ENCODE measurements at places on chromosomes 12 and 14.

DNA sequence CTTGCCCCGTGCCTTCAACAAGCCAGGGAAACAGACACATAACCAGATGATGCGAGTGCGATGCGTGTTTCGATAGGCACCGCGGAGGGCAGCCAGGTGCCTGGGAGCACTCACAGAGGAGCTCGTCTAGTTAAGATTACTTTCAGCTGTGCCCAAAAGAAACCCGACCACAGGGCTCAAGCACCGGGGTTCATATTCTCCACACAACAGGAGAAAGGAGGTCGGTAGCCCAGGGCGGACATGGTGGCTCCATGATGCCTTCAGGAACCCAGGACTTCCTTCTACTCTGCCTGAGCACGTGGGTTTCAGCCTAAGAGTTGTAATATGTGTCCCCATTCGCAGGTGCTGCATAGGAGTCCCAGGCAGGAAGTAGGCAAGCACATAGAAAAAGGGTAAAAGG lies 53.7 kb upstream of the DDX11 start:
- DNase-seq, result no peak

GRCh38 chr14:35807131-35807961 lies 1.7 kb downstream of the RALGAPA1 start:
- no peak for DNase-seq

DNA sequence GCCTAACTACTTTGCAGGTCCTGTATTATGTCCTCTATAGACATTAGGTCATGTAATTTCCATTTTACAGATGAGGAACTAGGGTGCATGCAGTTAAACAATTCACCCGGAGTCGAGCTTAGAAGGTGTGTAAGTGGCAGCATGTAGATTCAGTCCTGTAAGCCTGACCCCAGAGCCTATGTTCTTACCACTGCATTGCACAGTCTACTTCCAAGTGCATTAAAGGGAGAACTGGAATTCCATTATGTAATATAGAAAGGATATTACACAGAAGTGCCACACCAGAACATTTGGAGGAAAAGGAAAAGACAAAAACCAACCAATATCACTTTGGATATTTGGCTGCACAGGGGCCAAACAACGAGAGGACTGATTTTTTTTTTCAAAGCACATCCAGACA lies 1.2 kb downstream of the GLT8D2 start:
- DNase-seq, result no peak

- no peak for DNase-seq
Measured at GRCh38 chr14:59507752-59508103, 23.4 kb downstream of the JKAMP start.

DNA sequence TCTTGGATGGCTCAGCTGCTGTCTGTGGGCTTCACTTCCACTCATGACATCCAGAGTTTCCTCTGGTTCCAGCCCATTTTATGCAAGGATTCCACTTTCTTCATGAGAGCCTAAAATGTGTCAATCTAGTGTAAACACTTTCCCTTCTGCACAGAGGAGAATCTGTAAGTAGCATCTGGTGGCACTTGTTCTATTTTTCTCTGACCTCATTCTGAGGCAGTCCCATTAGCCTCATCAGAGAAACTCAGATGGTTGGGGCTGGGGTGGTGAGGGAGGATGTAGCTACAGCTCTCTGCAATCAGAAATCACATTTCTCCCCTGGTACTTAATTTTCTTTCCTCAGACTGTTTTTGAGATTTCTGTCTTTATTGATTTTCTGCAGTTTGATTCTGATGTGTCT lies 81.6 kb downstream of the PRMT8 start:
- DNase-seq, result no peak

DNA sequence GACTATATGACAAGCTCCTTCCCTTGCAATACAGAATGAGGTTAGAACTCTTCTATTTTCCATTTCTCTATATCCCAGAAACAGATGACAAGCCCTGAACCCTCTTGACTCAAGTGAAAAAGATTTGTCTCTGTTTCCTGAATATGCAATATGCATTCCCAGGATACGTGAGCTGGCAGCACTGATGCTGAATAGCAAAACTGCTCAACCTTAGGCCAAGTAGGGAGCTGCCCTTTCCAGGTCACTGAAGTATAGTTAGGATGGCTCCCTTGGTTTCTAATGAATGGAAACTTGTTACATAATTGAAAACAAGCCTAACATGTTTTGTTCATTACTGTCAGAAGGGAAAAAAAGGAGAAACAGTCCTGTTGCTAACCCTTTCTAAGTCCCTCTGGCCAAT lies 47.9 kb upstream of the PLEKHG7 start:
- DNase-seq, result no peak

DNA sequence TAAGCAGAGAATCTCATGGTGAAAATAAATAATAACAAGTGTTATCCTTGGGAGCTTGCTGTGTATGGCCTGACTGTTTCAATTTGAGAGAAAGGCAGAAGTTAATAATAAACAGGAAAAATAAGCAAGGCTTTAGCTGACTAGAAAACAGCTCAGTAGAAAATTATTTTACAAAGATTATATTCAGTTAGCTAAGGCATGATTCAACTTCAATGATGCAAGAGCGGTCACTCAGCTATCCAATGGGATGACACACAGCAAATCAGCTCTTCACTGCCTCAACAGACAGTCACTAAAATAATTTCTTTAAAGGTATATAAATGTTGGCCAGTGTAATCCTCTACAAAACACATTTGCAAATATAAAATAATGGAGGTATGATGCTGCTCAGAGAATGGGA lies 18.6 kb downstream of the GSTZ1 start:
- no peak for DNase-seq

- DNase-seq, result no peak
Measured at GRCh38 chr12:49428793-49429192, 61.5 kb downstream of the SPATS2 start.

DNA sequence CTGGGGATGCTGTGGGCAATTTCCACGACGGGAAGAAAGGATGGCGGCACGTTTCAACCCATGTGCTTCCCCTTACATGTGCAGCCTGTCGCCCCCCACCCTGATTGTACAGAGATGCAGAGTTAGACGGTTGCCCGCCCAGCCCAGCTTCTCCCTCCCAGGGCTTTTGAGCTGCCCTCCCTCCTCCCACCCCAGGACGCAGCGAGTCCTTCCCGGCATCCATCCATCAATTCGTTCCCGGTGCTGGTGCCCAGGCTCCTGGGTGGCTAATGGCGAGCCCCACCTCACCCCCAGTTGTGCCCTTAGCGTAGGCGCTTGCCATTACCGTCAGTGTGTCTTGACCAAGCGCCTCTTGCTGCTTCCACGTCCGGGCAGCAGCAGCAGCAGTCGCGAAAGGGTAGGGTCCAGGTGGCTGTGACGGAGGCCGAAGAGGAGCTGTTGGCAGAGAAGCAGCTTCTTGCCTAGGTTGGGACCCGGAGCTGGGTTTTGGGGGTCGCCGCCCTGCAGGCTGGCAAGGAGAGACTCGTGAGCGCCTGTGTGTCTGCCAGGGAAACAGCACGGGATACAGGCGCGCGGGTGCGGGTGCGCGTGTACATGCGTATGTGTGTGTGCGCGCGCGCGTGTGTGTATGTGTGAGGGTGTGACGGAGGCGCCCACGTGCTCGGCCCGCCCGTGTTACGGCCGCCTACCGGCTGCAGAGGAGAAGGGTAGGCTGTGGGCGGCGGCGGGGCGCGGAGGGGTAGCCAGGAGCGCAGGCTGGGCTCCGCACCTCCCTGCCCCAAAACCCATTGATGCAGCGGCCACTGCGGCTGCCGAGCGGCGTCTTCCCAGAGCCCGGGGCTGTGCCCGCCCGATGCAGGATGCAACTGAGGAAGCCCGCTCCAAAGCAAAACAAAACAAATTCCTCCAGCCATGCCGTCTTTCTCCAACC lies at the start of gene SLC6A15:
Gene SLC6A15, minus strand, starts transcription at position 602 of the 931 bp plus-strand sequence. CDS start 20,679 bp downstream, outside the sequence.
- DNase-seq, result no peak

DNA sequence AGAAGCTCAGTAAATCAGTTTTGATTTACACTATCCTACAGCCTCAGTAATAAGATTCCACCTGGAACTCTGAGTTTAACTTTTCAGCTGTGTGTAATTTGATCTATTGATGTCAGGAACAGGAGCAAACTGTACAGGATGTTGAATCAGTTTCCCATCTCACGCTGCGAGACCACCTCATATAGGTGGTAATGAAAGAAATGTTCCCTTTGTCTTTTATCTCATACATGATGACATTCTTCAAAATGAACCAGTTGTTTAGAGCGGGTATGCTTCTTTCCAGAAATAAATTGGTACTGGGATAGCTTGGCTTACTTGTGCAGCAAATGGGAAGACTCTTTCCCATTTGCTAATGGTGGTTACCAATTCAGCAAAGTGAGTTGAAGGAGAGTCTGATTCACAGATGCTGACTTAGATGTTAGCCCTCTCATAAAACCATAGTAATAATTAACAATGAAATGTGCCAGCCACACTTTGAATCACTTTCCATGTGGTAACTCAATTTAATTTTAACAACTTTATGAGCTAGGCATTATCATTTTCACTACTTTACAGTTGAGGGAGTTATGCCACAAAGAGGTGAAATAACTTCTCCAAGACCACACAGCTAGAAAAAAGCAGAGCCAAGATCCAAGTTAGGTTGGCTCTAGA lies 251.5 kb downstream of the PAWR start:
- no peak for DNase-seq

GRCh38 chr12:119705182-119705581 lies 37.2 kb downstream of the PRKAB1 start:
- no peak for DNase-seq

GRCh38 chr12:75953312-75953906 lies 78.2 kb downstream of the PHLDA1 start:
- DNase-seq, result no peak

- DNase-seq, result no peak
Measured at GRCh38 chr12:46179693-46180452, 89.0 kb downstream of the SLC38A1 start.

DNA sequence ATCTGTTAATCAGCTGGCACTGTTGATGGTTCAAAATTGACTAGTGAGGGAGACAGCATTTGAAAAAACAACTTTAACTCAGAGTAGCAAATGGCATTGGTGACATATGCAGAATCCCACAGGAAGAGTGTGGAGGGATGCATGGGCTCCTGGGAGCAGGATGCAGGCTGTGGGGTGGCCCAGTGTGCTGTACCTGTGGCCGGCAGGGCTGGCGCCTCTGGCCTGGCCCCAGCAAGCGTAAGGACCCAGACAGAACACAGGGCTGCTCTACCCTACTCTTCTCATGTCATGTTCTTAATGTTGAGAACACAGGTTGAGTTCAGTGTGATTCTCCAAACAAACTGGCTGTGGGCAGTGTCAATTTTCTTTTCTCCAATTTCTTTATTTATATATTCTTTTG lies 33.4 kb downstream of the DDX51 start:
- no peak for DNase-seq

GRCh38 chr14:24673059-24673458 lies 39.1 kb upstream of the GZMB start:
- DNase-seq, result no peak

DNA sequence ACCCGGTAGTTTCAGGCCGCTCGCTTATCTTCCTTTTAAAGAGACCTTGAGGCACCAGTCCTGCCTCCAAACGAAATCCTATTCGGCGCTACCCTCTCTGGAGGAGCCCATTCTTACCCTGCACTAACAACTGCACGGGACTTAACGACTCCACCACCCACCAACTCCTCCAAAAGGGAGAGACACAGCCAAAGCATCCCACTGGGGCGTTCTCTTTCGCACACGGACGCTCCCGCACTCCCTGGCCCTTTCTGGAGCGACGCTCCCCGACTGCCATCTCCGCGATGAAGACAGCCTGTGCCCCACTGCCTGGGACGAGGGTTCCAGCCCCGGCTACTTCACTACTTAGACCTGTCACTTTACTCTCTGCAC lies 650 bp downstream of the GALC start:
- no peak for DNase-seq

DNA sequence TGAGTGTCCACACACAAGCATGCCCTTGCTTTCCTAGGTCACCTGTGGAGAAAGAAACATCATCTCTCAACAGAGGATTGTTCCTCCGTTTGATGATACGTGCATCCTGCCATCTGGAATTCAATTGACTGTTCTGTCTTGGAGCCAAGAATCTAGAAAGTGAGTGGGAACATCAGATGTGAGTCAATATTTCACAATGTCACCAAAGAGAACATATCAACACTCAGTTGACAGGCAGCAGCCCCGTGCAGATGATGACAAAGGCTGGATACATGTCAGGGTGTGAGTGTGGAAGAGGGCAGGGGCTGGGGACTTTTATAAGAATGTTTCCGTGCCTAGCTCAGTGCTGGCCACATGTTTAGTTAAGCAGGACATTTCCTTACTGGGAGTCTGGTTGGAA lies 76.1 kb downstream of the TBC1D30 start:
- DNase-seq, result no peak

DNA sequence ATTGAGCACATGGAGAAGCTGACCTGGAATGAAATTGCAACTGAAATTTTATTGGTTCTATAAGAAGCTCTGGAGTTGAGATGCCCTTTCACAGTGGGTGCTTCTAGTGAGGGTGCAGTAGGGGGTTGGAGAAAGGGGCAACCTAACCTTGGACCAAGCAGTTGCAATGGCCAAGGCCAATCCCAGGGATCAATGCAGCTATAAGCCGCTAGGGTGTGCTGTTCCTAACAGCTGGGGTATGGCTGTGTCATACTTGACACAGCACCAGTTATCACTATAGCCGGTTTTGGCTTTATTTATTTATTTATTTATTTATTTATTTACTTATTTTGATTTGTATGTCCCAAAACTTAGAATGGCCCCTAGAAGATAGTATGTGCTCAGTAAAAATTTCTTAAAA lies 505.9 kb downstream of the FLRT2 start:
- no peak for DNase-seq

- no peak for DNase-seq
Measured at GRCh38 chr14:86858031-86858430, 1135.0 kb downstream of the GALC start.

DNA sequence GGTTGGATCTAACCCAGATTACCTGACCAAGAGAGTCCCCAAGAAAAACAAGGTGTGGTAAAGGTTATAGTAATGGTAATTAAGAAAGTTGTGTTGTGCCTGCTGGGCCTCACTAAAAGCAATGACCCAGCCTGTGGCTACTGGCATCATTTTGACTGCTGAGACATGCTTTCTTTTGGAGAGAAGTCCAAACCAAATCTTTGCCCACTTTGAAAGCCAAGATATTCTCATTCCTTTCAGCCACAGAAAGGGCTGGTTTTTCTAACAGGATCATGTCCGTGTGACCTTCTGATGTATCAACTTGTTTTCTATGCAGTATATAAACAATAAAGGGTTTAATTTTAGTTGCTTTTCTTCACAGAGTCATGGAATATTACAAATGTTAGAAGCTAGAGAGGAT lies 388.6 kb downstream of the RAD51B start:
- DNase-seq, result no peak

DNA sequence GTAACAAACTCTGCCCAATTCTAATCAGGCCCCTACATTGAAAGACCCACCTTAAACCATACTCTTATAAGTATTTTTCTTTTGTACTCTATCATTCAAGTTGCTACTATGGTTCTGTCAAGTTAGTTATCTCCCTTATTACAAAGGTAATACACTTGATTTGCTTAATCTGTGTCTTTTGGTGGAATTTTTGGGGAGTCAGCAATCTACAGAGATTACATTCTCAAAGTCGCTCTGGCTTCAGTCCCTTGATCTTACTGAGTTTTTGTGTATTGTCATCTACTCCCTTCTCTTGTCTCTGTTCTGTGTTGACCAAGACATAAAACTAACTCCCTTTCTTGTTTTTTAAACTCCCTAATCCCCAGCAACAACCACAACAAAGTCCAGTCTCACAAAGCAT lies 353.1 kb downstream of the LRIG3 start:
- no peak for DNase-seq

GRCh38 chr14:79175671-79176070 lies 1005.5 kb downstream of the NRXN3 start:
- DNase-seq, result no peak

GRCh38 chr14:50883827-50884197 lies 12.0 kb downstream of the ABHD12B start:
- no peak for DNase-seq

GRCh38 chr14:42535397-42535796 lies 928.7 kb downstream of the LRFN5 start:
- no peak for DNase-seq

GRCh38 chr14:51855234-51855633 lies 5.2 kb upstream of the GNG2 start:
- DNase-seq, result no peak

Measured in gastrocnemius medialis (tissue), 4 donors.